ENCODE measurements at places on chromosomes 5 and 9.
A peak's percentile ranks its signal among the peaks of the same experiment; 100 is the strongest.

DNA sequence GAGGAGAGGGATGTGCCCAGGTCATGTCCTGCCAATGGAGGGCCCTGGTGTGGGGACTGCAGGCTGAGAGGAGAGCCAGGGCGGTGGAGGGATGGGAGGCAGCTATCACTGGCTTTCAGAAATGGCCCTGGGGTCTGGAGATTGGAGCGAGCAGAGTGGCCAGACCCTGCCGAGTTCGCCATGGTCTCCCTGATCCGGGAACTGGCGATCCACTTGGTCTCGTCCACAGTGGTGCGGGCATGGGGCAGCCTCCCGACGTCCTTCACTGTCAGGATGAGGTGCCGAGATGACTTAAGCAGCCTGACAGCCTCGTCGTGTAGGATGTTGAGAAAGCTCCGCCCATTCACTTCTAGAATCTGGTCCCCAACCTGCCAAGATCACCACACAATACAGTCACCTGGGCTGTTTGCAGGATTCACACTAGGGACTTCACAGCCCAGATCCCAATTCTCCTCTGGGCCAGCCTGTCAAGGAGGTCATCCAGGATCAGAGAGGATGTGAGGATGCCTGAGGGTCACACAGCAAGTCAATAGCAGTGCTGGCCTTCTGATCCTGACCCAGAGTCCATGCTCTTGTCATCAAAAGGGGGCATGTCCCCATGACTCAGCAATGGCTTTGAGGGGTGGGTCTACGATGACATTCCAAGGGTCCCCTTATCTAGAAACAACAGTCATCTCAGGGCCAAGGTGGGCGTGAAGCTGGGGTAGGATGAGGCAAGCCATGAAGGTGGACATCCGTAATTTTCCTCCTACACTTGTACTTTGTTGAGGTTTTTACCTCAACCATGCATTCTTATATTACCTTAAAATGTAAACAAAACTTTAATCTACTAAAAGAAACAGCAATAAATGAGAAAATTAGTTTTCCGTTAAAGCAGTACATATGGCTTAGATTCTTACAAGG lies 38.5 kb upstream of the AKNA start:
- H3K27me3 ChIP-seq, result no peaks in the 10 kb centered on the region
- peaks cover 28% of the 10 kb centered on the region for H3K36me3 ChIP-seq
- H3K4me1 ChIP-seq, result peaks cover 4% of the 10 kb centered on the region
- no peak overlapping the region for H3K4me3 ChIP-seq

DNA sequence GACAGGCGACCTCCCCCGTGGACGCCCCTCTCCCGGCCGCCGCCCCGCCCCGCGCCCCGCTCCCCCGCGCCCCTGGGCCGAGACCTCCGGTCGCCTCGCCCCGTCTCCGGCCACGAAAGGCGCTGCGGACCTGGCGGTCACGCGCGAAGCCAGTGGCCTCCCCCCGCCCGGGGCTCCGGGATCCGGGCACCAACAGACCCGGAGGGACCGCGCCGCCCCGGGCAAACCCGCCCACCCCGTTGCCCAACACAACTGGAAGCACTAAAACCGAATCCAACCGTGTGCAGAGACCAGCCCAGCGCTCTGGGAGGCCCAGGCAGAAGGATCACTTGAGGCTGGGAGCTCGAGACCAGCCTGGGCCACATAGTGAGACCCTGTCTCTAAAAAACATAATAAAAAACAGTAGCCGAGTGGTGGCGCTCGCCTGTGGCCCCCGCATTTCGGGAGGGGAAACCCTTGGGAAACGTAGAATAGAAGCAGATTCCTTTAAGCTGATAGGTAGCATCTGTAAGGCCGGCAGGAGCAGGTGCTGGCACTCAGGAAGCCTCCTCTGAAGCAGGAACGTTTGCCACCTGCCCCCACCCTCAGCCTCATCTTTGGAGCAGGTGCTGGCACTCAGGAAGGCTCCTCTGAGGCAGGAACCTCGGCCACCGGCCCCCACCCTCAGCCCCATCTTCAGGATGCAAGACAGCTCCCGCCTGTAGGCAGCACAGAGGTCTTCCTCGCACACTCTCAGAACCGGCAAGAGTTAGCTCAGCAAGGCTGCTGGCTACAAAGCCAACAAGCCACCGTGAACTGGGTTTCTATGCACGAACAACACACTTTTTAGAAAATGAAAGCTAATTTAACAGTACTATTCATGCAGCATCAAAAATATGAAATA lies 4.6 kb upstream of the SLC9A3 start:
- no peak overlapping the region for H3K27ac ChIP-seq
- peak; percentile 76 for DNase-seq
- no peaks in the 10 kb centered on the region for H3K36me3 ChIP-seq
- no peak overlapping the region for H3K4me3 ChIP-seq
- peaks cover 73% of the 10 kb centered on the region for H3K4me1 ChIP-seq
- H3K27me3 ChIP-seq, result peaks cover 88% of the 10 kb centered on the region

GRCh38 chr5:83474161-83474796 lies 2.7 kb downstream of the VCAN start:
- no peaks in the 10 kb centered on the region for H3K27me3 ChIP-seq
- DNase-seq, result peak; percentile 82
- peak overlapping the region; percentile 68 for H3K4me3 ChIP-seq
- peaks cover 33% of the 10 kb centered on the region for H3K4me1 ChIP-seq

DNA sequence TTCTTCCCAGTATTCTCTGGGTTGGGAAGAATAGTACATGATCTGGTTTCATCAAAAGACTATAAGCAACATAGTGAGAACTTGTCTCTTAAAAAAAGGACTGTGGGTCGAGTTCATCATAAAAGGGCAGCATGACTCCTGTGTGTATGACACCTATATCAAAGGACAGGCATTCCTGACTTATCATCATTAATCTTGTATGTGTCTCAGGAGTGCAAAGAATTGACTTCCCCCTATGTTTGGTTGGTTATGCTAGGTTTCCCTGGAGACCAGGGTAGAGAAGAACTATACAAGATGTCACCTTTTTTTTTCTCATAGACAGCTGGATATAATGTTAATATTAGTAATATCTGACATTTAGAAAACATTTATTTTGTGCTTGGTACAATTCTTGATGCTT lies 173.1 kb upstream of the ANKRD55 start:
- H3K4me3 ChIP-seq, result no peak overlapping the region
- H3K36me3 ChIP-seq, result no peaks in the 10 kb centered on the region
- H3K27ac ChIP-seq, result no peak overlapping the region
- H3K4me1 ChIP-seq, result no peaks in the 10 kb centered on the region
- H3K27me3 ChIP-seq, result no peaks in the 10 kb centered on the region

- peaks cover 99% of the 10 kb centered on the region for H3K4me1 ChIP-seq
- no peaks in the 10 kb centered on the region for H3K36me3 ChIP-seq
- peaks cover 18% of the 10 kb centered on the region for H3K27me3 ChIP-seq
- no peak overlapping the region for H3K4me3 ChIP-seq
- DNase-seq, result no peak
These were observed 7.4 kb downstream of the NFIL3 start for GRCh38 chr9:91416096-91416712.

DNA sequence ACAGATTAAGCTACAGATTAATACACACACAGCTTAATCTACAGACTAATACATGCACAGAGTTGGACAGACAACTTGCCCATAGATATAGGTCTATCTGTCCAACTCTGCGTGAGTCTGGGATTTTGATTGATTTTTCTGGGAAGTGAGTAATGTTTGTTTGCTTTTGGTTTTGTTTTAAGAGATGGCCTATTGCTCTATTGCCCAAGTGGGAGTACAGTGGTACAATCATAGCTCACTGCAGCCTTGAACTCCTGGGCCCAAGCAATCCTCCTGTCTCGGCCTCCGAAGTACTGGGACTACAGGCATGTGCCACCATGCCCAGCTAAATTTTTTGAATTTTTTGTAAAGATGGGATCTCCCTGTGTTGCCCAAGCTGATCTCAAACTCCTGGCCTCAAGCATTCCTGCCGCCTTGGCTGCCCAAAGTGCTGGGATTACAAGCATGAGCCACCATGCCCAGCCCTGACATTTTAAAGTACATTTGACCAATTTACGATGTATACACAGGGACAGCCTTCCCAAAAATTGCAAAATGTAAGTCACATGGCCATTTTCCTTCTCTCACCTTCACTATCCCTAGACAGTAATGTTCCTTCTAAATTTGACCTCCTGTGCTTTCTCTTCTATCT lies 50.8 kb downstream of the PAPPA start:
- H3K4me1 ChIP-seq, result no peaks in the 10 kb centered on the region
- H3K4me3 ChIP-seq, result no peak overlapping the region
- no peaks in the 10 kb centered on the region for H3K36me3 ChIP-seq
- no peaks in the 10 kb centered on the region for H3K27me3 ChIP-seq
- no peak for DNase-seq

DNA sequence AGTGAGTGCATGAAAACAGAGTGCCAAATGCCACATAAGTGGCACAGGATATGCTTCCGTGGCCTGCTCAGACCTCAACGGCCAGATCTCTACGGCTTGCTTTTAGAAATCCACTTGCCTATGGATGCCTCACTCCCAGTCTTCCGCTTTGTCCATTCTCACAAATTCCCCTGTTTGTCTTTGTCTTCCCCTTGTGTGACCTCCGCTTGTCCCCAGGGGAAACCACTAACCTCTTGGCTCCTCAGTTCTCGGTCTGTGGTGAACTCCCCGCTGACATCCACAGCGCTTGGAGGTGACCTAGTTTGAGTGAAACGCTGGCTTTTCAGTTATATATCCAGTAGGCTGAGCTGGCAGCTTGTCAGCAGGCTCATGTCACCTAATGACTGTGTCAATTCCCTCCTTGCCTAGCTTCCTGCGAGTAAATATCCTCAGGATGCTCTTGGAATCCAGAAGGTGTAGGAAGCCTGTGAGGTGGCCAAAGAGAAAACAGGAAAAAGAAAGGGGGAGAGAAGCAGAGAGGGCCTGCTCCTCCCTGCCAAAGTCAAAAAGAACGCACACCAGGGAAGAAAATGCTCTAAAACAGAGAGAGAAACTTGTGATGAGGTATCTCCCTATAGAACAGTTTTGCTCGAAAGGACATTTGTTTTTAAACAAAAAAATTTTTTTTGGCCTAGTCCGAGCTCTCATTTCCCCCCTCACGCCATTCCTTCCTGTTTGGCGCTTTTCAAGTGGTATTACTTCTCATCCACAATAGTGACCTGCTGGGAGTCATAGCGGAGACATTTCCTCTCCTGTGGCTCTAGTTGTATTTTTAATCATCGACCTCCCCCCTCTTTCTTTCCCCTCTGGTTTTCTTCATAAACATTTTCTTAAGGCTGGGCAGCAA lies 101.6 kb upstream of the SPRY4 start:
- H3K4me3 ChIP-seq, result no peak overlapping the region
- H3K36me3 ChIP-seq, result no peaks in the 10 kb centered on the region
- no peaks in the 10 kb centered on the region for H3K27me3 ChIP-seq
- DNase-seq, result no peak

GRCh38 chr5:50733741-50734140 lies 67.3 kb downstream of the PARP8 start:
- H3K4me1 ChIP-seq, result peaks cover 24% of the 10 kb centered on the region
- no peaks in the 10 kb centered on the region for H3K36me3 ChIP-seq
- no peaks in the 10 kb centered on the region for H3K27me3 ChIP-seq
- H3K27ac ChIP-seq, result no peak overlapping the region
- no peak for DNase-seq

GRCh38 chr5:10702911-10703491 lies 58.0 kb downstream of the DAP start:
- H3K4me1 ChIP-seq, result peaks cover 7% of the 10 kb centered on the region
- H3K27ac ChIP-seq, result no peak overlapping the region
- H3K27me3 ChIP-seq, result no peaks in the 10 kb centered on the region
- H3K4me3 ChIP-seq, result no peak overlapping the region
- no peak for DNase-seq

DNA sequence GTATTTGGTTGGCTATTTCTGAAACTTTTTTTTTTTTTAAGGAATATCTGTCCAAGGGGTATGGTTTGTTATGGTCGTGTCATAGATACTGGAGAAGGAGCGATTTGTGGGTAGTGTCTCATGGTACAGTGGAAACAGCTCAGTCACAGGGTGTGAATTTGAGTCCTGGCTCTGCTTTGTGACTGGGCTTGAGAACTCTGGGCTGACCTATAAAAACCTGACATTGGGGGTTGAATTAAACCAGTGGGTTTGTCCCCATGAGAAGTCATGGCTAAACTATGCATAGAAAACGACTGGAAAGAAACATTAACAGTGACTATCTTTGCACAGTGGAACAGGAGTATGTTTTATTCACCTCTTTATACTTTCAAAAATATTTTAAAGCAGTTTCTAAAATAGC lies 54.7 kb downstream of the MACROH2A1 start:
- H3K4me3 ChIP-seq, result no peak overlapping the region
- H3K4me1 ChIP-seq, result peaks cover 26% of the 10 kb centered on the region
- DNase-seq, result no peak
- H3K36me3 ChIP-seq, result peaks cover 98% of the 10 kb centered on the region

GRCh38 chr9:130089141-130089540 lies 35.4 kb downstream of the GPR107 start:
- no peaks in the 10 kb centered on the region for H3K27me3 ChIP-seq
- peaks cover 100% of the 10 kb centered on the region for H3K36me3 ChIP-seq
- H3K4me3 ChIP-seq, result no peak overlapping the region
- H3K4me1 ChIP-seq, result no peaks in the 10 kb centered on the region
- peak; percentile 19 for DNase-seq
- no peak overlapping the region for H3K27ac ChIP-seq

- no peak overlapping the region for H3K4me3 ChIP-seq
- H3K4me1 ChIP-seq, result no peaks in the 10 kb centered on the region
- no peaks in the 10 kb centered on the region for H3K27me3 ChIP-seq
- H3K36me3 ChIP-seq, result no peaks in the 10 kb centered on the region
These were observed 14.2 kb upstream of the NCS1 start for GRCh38 chr9:130158001-130158400.

- H3K4me3 ChIP-seq, result peak overlapping the region; percentile 57
- peak overlapping the region; percentile 79 for H3K27ac ChIP-seq
- H3K27me3 ChIP-seq, result peaks cover 29% of the 10 kb centered on the region
- no peaks in the 10 kb centered on the region for H3K36me3 ChIP-seq
- peaks cover 3% of the 10 kb centered on the region for H3K4me1 ChIP-seq
- no peak for DNase-seq
These were observed 1.5 kb downstream of the RASGRF2 start for GRCh38 chr5:80961376-80962281.

GRCh38 chr9:96603305-96604003 lies 16.2 kb downstream of the CDC14B start:
- H3K27ac ChIP-seq, result no peak overlapping the region
- H3K36me3 ChIP-seq, result no peaks in the 10 kb centered on the region
- no peaks in the 10 kb centered on the region for H3K4me1 ChIP-seq
- DNase-seq, result no peak

- H3K4me1 ChIP-seq, result peaks cover 2% of the 10 kb centered on the region
- no peak overlapping the region for H3K27ac ChIP-seq
- no peak overlapping the region for H3K4me3 ChIP-seq
- no peaks in the 10 kb centered on the region for H3K36me3 ChIP-seq
- H3K27me3 ChIP-seq, result no peaks in the 10 kb centered on the region
These were observed 46.2 kb downstream of the PFDN1 start for GRCh38 chr5:140256726-140257125.

DNA sequence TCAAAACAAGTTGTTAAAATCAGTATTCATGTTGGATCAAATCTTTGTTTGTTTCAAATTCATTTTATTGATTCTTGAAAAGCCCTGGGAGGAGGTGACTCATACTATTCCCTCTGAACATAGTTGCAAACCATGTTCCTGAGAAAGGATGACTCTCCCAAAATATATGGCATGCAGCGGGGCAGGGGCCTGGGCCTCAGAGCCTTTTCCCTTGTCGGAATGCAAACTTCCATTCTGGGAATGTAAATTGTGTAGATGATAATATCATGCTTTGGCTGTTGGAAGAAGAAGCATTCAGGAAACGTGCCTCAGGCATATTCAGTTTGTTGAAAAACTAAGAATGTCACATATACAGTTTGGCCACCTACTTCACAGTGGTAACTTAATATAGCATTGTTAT lies 242.0 kb downstream of the AUH start:
- no peaks in the 10 kb centered on the region for H3K36me3 ChIP-seq
- DNase-seq, result no peak
- H3K4me1 ChIP-seq, result peaks cover 15% of the 10 kb centered on the region
